ENCODE measurements at places on chromosomes 3 and 15.

DNA sequence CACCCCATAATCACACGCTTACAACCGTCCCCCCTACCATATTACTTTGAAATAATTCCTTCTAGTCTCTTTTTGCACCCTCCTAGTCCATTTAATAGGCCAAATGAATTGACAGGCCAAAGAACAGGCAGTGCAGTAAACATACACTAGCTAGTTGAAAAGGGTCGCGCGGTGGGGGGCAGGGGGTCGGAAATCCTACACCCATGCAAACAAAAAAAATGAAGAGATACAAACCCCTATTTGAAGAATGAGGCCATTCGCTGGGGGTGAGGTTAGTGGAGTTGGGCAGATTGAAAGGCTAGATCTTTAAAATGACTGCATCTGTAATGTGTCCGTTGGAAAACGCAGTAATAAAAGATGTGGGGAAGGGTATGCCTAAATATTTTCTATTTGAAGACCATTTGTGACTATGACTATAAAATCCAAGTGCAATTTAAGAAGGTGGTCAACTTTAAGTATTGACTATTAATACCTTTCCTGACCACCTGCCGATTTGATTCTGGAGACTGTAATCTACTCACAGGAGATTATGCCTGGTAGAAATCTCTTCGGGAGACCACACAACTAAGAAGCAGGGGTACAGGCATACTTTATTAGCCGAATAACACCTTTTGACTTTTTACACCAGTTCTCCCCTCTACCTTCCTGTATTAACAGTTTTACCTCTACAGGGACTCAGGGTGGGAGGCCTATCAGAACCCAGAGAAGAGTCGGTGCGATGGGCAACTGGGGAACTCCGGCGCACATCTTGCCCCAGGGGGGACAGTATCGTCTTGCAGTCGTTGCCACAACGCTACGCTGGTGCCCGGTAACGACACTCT lies 762 bp upstream of the ARL6 start:
- DNase-seq = no peak

- no peak for DNase-seq
These were observed 4.1 kb downstream of the DET1 start for GRCh38 chr15:88542342-88542733.

DNA sequence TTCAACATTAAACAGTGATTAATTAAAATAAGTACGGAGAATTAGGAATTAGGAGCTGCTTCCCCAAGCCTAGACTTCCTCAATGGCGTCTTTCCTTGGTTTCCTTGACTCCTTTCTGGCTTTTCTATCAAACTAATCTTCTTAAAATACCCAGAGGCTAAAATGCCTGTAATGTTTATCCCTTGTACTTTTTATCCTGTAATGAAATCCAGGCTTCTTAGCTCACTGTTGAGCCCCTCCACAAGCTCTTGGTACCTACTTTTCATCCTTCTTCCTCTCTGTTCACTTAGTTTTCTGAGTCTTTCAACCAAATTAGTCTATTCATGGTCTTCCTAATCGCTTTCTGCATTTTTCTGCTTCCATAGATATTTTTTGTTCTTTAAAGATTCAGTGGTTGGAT lies 6.9 kb upstream of the UBE2E1 start:
- DNase-seq = no peak

- no peak for DNase-seq
These were observed 33.3 kb downstream of the RYR3 start for GRCh38 chr15:33344111-33344510.

DNA sequence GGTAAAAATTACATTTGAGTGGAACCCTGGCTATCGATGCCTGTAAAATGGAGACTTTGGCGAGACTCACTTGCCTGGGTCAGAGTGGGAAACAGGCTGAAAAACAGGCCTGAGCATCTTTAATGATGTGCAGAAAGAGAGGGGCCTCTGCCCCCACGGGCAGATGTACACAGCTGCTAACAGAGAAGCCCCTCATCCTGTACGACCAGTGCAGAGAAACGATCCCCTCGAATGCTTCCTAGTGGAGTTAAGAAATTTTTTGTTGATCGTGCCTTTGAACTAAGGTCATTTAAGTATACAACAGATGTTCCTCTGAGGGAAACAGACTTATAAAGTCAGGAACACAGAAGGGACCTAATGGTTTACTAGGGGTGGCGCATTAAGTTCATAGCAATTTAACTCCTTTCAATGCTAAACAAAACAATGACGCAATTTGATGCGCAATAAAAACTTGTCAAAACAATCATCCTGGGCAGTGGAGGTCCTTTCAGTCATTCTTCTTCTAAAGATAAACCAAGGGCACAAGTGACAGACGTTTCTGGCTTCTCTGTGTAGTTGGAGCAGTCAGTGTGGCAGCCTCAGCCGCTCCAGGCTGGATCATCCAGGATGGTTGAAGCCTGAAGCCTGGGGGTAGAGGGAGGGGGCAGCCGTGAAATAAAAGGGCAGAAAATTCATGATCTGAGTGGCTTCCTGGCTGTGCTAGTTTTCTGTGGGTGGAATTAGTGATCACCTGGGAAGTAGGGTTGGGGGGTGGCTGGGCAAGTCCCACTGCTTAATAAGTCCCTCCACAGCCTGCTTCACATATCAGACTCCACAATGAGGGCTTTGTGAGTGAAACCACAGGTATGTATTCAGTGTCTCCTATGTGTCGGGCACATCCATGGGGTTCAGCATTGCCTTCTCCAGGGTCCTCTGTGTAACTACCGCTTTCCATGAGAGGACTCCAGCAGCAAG lies 50.8 kb upstream of the MRPS22 start:
- no peak for DNase-seq

- DNase-seq = no peak
These were observed 17.9 kb downstream of the SLC6A11 start for GRCh38 chr3:10833855-10834414.

- DNase-seq = no peak
These were observed 2.0 kb upstream of the SIAH2 start for GRCh38 chr3:150764967-150765366.

DNA sequence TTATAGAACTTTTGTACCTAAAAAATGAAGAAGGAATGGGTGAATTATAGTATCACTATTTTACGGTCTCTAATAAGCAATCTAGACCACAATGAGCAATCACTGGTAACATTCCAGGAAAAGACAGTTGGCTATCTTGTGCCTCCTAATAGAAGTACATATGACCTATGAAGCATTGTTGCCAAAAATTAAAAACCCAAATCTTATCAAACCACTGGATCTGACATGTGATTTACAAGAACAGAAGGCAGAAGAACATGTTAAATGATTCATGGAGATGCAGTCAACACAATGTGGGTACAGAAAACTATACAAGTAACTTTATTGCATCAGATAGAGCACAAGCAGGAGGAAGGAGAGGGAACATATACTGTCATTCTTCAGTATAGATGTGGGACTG lies 14.5 kb upstream of the HYKK start:
- no peak for DNase-seq

- DNase-seq = no peak
These were observed 43.7 kb downstream of the MAGI1 start for GRCh38 chr3:65995030-65995429.

GRCh38 chr3:116285781-116286421 lies 159.4 kb downstream of the LSAMP start:
- no peak for DNase-seq

DNA sequence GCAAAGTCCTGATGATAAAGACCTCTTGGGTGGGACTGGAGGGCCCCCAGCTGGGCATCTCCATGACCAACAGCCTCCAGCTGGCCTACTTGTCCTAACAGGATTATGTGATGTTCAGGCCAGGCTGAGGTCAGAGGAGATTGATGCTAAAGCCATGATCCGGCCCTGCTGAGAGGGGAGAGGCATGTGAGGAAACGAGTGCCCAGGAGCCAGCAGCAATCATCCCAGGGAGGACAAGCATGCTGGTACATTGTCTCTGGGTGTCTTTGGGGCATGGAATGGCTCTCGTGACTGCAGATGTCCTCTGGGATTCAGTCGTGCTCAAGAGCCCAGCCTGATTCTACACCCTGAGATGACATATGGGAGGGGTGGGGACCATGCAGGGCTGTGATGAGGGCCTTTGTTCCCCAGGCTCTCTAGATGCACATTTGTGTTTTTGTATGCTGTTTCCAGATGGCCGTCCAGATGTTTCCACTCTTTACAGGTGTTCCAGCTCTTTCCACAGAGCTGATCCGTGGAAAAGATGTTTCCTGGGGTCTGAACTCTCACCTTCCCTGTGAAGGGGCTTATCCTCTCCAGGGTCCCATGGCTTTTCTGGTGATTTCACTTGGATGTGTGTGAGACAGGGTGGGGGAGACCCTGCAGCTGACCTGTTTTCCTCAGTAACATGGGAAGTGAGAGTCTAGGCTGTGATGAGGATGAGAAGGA lies 20.2 kb downstream of the SLC24A1 start:
- DNase-seq = no peak

DNA sequence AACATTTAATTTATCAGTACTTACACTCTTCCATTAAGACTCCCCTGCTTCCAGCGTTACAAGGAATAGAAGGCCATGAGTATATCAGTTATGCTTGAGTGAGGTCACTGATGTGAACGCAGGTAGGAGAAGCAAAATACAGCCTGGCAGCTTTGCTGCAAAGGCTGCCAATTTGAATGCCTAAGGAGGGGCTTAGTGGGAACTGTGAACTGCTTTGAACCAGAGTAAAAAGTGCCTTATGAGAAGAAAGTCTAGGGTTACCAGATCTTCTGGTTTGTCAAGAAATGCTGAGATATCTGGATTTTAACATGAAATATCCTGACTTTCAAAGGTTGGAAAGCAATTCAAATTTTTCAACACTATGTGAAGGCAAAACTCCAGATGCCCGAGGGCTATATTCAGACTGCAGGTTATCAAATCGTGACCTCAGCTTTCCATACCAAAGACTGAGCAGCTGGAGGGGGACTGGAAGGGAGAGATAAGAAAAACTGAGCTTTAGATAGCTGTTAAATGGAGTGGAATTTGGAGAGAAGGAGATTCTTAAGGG lies 446.3 kb upstream of the NECTIN3 start:
- no peak for DNase-seq

DNA sequence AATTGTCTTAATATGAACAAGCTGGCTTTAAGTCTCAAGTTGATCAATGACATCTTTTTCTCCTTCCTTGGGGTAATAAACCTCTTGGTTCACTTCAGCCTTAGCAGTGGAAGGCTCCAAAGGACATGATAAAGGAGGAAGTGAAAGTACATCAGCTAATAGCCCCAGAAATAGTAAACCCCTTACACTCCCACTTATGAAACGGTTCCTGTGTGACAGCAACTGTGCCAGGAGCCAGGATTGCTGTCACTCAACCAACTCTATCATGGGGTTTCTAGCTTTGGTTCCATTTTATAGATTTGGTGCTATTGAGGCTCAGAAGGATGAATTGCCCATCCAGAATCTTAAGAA lies 216.7 kb downstream of the ABHD5 start:
- no peak for DNase-seq

DNA sequence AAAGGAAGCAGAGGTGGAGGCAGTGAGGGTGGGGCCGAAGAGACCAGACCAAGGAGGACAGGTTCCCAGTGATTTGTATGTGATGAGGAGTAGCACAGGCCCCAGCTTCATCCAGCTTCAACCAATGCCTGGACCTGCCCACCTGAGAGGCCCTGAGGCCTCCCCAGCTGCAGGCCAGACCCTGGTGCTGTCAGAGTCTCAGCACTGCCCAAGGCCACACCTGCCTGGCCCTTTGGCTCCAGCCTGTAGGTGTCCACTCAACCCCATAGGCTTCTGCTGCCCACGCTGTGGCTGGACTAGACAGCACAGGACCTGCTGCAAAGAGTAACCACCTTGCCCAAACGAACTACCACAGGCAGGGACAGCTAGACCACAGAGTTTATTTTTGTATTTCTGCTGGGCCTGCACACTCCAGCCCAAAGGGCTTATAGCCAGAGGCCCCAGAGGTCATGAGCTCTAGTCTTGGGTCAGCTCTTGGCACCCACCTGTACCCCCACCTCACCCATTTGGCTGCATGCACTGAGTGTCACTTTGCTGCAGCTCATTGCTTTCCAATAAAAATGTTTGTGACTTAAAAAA lies 81.9 kb upstream of the CDV3 start:
- DNase-seq = no peak

DNA sequence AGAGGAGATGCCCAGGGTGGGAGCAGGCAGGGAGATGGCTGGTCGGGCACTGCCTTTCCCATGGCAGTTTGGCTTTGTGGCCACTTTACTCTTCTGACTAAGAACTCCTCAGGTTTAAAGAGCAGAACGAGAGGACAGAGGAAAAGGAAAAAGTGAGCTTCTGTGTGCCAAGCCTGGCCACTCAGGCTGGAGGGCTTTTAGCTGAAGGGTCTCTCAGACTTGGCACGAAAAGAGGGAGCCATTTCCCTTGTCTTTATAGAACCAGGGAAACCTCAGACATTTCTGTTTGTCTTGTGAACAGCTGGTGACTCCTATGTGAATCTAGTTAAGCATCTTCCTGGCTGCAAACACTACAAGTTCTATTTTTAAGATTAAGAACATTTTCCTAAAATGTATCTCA lies 23.3 kb upstream of the PSMD6 start:
- no peak for DNase-seq

DNA sequence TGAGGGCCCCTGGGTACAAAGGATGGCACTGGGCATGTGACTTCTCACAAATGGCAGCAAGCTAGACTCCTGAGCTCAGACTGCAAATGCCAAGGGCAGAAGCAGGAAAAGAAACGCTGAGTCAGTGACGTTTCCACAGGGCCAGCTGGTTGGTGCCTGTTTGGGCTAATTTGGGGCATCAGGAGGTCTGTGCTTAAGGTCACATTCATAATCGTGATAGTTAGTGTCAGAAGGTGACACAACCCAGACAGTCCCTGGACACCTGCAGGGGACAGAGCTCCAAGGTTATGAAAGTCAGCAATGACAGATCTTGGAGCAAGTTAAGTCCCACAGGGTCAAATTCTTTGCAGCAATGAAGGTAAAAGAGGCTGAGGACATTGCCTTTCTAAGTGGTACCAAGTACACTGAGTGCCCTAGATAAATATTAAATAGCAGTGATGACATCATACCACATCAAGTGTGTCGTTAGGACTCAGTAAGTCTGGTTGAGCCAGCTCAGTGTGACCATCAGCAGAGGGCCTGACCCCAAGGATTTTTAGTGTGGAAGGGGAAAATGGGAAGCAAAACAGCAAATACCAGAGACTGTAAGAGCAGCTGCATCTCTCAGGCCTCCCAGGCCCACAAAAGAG lies 556.9 kb upstream of the CFAP20DC start:
- no peak for DNase-seq

Data from NT2/D1 (cell line).